Activated CD8-positive, alpha-beta memory T cell treated with anti-CD3 and anti-CD28 coated beads, Interleukin-2, amount 10 ng/mL, durations not matched to agents 7 days and 5 days (primary cell): ENCODE measurements at places on chromosomes 7 and 10.

- no peak for DNase-seq
Measured at GRCh38 chr10:131575877-131576276, 264.4 kb upstream of the TCERG1L start.

- no peak for DNase-seq
Measured at GRCh38 chr10:79380125-79380945, 33.1 kb downstream of the PPIF start.

DNA sequence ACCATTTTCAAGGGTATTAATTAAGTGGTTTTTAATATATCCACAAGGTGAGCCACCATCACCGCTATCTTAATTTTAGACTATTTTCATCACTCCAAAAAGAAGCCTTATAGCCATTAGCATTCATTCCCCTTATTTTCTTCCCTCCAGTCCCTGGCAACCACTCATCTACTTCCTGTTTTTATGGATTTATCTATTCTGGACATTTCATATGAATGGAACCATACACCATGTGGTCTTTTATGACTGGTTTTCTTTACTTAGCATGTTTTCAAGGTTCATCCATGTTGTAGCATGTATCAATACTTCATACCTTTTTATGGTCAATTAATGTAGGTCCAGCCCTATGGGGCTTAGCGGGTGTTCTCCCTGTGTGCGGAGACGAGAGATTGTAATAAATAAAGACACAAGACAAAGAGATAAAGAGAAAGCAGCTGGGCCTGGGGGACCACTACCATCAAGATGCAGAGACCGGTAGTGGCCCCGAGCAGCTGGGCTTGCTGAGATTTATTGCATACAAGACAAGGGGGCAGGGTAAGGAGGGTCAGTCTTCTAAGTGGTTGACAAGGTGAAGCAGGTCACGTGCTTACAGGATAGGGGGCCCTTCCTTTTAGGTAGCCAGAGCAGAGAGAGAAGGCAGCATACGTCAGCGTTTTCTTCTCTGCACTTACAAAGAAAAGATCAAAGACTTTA is 14.6 kb downstream of the WBP1L start:
- no peak for DNase-seq

- DNase-seq = peak; percentile 82
Measured at GRCh38 chr10:3811291-3811870, 26.4 kb upstream of the KLF6 start.

GRCh38 chr7:50659329-50659965 is 94.2 kb upstream of the DDC start:
- DNase-seq = peak; percentile 47

GRCh38 chr10:92291921-92292845 is 1.2 kb downstream of the MARCHF5 start:
- DNase-seq = peak; percentile 80

DNA sequence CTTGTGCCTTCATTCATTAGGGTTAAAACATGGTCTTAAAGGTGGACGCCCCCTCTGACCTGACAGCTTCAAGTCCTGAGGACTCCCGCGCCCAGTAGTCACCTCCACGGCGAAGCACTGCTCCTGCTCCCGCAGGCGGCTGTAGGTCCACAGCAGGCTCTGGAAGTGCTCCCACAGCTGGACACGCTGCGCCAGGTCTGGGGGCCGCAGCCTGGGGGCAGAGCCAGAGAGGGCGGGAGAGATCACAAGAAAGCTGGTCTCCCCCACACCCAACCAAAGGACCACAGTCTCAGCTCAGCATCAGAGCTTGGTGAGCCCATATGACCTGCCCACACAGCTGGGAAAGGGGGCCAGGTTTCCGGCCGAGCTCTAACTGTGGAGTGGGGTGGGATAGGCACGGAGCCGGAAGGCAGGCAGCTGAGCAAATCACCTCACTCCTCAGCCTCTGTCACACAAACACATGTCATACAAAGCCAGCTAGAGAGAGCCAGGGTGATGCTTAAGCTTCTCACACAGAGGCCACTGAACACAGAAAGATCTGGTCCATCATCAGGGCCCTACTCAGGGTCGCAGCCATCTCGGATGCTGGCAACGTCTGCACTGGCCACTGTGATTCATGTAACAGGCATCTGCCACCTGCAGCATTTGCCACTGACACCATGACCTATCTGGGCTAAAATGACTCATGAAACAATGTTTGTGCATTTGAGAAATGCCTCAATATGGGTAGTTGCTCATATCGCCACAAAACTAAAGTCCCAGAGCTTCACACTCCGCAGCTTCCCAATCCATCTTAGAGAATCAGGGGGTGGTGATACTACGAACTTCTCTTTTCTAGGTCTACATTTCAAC is 12.6 kb downstream of the HPS1 start:
- DNase-seq = no peak
